ENCODE measurements at places on chromosomes 7 and 10.
A peak's percentile ranks its signal among the peaks of the same experiment; 100 is the strongest.

- no peak for DNase-seq
Observed at GRCh38 chr7:22485189-22485588, 14.8 kb downstream of the STEAP1B start.

GRCh38 chr10:70509757-70510147, 31.2 kb downstream of the PALD1 start:
- no peak for DNase-seq

DNA sequence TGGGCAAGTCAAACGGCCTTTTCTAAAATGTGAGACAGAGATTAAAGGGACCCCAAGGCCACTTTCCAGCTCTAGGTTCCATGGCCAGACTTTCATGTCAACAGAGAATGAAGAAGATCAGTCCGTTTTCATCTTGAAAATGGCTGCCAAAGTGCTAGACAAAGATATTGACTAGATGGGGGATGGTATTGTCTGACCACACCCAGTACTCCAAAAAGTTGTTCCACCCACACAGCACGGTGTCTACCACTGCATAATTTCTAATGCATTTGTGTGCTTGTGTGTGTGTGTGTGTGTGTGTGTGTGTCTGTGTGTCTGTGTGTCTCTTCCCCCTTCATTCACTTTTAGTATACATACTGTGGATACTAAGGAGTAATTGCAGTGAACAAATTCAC, 1.3 kb downstream of the COL1A2 start:
- peak; percentile 39 for DNase-seq

- no peak for DNase-seq
Observed at GRCh38 chr10:89078724-89079672, 88.4 kb downstream of the FAS start.

GRCh38 chr10:67697724-67698131, 1.7 kb upstream of the CTNNA3 start:
- no peak for DNase-seq

DNA sequence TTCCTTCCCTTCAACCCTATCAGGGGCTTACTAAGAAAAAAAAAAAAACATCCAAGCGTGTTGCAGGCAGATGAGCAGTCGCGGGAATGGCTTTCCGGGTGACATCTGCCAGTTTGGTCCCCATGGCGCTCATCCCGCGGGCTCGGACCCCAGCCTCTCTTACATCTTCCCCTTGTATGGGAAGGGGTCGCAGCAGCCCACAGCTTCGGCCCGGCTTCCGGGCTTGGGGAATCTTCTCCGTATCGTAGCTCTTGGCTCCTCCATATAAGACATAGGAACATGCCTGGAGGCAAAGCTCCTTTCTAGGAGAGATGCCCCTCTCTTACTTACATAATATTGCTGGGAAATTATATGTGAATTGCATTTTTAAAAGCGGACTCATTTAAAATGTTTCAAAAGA, 99.5 kb downstream of the CUX1 start:
- DNase-seq: no peak

- no peak for DNase-seq
Observed at GRCh38 chr10:43902842-43903241, 254.2 kb upstream of the ZNF32 start.

GRCh38 chr10:88949912-88950837, 2.4 kb downstream of the ACTA2 start:
- no peak for DNase-seq

- DNase-seq: no peak
Observed at GRCh38 chr10:88168171-88169036, 305.0 kb downstream of the PTEN start.

All from tibial artery (tissue), 4 donors.